ENCODE measurements at places on chromosomes 3 and 15. TPM values are rescaled to one million over a fixed set of nuclear protein-coding genes. Genes with fewer than 3 reads are reported as not detected.

Gene ZNF385D
- polyA plus RNA-seq, result 191 TPM

Gene LRTM1
- not detected for polyA plus RNA-seq

Gene FBXL2
- 35.8 TPM for polyA plus RNA-seq

Gene FGF12
- polyA plus RNA-seq, result 149 TPM

Gene CADM2
- 94.3 TPM for polyA plus RNA-seq

Gene SOX14
- not detected for polyA plus RNA-seq

Gene RASA2
- 3.2 TPM for polyA plus RNA-seq

Gene TRA2B
- 47.0 TPM for polyA plus RNA-seq
